Right atrium auricular region (tissue), 2 donors: ENCODE measurements at places on chromosomes 5 and 9.

GRCh38 chr9:38374847-38375571, 17.5 kb upstream of the ALDH1B1 start:
- no peak for DNase-seq

DNA sequence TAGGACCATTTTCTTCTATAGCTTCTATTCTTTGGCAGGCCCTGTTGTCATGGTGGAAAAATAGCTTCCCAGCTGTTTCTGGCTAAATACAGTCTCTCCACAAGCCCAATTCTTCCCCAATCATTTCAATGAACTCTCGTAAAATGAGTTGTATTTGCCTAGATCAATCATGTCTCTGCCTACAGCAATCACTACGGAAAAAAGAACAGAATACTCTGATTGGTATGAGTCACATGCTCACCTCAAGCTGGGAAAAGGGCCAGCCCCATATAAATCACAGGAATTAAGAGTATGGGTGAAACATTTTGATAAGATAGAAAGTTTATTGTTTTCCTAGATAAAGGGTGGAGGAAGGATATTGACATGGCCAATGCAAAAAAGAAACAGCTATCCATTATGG, 711.4 kb downstream of the EFNA5 start:
- no peak for DNase-seq

DNA sequence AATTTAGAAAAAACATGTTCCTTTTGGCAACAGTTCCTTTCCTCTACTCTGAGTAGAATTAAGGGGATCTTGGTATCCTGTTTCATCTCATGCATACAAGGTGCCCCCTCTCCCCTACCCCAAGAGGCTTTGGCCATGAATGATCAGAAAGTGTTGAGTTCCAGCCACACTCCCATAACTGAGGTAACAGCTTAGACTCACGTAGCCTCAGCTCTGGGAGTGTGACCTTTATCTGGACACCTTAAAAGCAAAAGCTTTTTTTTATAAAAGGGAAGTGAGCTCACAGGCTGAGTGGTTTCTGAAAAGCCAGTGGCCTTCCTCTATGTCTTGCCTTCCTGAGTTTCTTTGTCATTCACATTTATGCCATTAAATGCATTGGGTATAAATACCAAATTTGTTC, 900 bp upstream of the HAVCR2 start:
- DNase-seq = no peak

GRCh38 chr5:34804913-34805312, 34.1 kb upstream of the TTC23L start:
- no peak for DNase-seq

GRCh38 chr9:125049212-125050049, 93.9 kb downstream of the SCAI start:
- no peak for DNase-seq

GRCh38 chr9:35714123-35714522, 17.9 kb downstream of the TLN1 start:
- DNase-seq = no peak

- DNase-seq = peak; percentile 52
Observed at GRCh38 chr5:180129291-180130190, 58.0 kb upstream of the RNF130 start.

DNA sequence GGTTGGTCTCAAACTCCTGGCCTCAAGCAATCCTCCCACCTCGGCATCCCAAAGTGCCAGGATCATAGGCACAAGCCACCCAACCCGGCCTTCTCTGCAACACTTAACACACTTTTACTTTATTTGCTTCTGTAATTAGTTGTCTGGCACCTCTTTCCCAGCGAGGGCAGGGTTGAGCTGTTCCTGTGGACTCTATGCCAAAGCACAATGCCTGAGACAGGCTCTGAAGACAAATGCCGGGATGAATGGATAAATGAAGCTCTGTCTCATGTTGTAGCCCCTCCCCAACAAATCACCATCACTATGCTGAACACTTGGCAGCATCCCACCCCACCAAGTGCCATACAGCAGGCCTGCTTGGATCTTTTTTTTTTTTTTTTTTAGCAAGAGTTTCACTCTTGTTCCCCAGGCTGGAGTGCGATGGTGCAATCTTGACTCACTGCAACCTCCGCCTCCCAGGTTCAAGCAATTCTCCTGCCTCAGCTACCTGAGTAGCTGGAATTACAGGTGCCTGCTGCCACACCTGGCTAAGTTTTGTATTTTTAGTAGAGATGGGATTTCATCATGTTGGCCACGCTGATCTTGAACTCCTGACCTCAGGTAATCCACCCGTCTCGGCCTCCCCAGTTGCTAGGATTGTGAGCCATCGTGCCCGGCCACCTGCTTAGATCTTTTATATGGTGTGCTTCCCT, 21.3 kb downstream of the GPX3 start:
- DNase-seq = no peak

GRCh38 chr9:105385381-105385985, 62.4 kb upstream of the FSD1L start:
- no peak for DNase-seq

DNA sequence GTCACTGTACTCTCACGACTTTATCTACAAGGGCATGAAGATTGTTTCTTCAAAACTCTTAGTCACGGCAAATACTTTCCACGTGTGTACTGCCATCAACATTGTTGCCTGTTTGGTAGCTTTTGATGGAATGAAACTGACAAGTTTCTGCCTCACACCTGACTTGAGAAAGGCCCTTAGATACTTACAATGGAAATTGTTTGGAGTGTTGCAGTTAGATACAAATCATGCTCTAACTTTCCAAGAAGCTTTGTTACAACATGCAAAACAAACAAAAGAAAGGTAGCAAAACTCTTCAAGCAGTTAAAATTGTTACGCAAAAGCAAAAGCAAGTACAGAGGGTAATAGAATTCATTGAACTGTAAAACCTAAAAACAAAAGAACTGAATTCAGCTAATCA, 91.1 kb upstream of the TLE4 start:
- DNase-seq = no peak

- no peak for DNase-seq
Observed at GRCh38 chr5:87581661-87582060, 168.9 kb upstream of the CCNH start.

GRCh38 chr5:13606051-13606450, 338.4 kb downstream of the DNAH5 start:
- no peak for DNase-seq
